Globus pallidus (tissue), 1 donor: ENCODE measurements at places on chromosomes 1 and 21.

- peak; percentile 47 for DNase-seq
These were observed 112.6 kb downstream of the ADAMTS1 start for GRCh38 chr21:26732432-26733221.

DNA sequence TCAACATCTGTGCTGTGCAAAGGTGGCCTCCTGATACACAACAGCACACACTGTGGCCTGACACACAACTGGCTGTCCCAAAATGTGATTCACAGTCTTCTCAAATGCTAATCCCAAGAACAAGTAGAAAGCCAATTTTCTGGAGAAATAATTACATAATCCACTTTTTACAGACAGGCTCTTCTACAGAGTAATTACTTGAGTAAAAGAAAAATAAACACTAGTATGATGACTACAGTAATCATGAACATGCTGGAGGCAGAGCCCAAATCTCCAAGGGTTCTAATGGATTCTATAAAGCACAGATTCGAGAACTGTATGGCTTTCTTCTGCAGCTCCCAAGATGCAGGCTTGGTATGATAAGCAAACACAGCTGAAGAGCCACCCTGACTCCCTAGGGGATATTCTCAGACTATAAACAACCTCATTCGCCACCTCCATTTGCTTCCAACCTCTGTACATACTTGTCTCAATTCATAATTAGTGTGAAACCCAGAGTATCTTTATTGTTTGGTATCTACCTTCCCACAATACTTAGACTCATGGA is 81.9 kb downstream of the SIPA1L2 start:
- DNase-seq: no peak

GRCh38 chr1:220353229-220354012 is 81.2 kb upstream of the RAB3GAP2 start:
- no peak for DNase-seq

DNA sequence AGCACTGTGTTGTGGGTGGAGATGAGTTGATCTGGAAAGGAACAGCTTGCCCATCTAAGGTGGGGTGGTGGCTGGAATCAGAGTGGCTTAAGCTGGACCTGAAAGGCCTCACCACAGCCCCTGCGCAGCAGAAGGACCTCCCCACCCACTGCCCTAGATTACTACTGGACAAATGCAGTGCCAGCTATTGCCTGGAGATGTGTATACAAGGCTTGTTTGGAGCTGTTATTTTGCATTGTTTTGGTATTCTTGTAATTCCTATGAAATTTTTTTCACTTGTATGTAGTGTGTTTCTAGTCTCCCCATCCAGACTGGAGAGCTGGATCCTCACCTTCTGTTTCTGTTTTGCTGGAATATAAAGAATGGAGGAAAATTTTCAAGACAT is 1.3 kb upstream of the SLC30A1 start:
- DNase-seq: no peak

DNA sequence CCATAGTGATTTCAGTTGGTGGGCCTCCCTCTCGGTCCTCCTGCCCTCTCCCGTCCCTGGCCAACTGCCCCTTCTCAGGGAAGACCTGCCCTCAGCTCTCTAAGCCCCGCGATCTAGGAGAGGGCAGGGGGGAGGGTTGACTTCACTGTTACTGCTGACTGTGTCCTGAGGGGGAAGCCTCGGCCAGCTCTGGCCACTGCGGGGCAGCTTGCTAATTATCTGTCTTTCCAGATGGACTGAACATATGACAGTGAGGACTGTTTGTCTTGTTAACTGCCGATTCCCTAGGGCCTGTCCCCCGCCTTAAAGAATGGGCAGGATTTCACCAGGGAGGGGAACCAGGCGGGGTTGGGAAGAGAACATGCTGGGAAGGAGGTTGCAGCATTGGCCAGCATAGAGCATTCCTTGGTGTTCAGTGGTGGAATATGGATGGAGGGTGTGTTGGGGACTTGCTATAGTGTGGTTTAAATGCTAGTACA is 22.9 kb downstream of the NIPAL3 start:
- peak; percentile 77 for DNase-seq

GRCh38 chr1:54218883-54219687 is 19.1 kb downstream of the MRPL37 start:
- no peak for DNase-seq

DNA sequence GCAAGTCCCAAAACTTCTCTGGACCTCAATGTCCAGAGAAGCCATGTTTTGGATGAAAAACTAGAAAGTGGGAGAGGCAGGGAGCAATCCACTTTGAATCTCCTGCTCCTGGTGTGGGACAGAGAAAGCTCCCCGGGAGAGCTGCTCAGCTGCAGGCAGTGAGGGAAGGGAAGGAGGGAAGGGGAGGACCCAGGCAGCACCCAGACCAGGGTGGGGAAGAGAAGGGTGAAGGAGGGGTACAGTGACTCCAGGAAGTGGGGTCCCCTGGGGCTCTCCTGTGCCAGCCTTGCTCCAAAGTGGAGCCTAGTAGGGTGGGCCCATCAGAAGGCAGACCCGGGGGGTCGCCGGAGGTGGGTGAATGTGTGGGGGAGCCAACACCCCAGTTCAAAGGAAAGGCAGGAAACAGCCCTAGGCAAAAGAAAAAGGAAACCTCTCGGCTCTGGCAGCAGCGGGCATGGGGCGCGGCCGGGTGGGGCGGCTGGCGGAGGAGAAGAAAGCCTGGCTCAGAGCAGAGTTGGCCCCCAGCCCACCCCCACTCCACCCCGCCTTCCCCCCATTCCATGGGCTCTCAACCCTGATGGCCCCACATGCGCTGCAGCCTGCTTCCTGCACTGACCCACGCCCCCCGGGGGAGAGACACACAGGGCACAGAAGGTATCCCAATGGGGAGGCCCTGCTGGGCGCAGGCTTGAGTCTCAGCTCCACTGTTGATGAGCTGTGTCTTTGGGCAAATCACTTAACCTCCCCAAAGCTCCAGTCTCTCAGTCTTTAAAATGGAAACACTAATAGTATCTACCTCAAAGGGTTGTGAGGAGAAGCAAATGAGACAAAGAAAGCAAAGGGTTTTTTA is 5.7 kb downstream of the LGR6 start:
- no peak for DNase-seq

DNA sequence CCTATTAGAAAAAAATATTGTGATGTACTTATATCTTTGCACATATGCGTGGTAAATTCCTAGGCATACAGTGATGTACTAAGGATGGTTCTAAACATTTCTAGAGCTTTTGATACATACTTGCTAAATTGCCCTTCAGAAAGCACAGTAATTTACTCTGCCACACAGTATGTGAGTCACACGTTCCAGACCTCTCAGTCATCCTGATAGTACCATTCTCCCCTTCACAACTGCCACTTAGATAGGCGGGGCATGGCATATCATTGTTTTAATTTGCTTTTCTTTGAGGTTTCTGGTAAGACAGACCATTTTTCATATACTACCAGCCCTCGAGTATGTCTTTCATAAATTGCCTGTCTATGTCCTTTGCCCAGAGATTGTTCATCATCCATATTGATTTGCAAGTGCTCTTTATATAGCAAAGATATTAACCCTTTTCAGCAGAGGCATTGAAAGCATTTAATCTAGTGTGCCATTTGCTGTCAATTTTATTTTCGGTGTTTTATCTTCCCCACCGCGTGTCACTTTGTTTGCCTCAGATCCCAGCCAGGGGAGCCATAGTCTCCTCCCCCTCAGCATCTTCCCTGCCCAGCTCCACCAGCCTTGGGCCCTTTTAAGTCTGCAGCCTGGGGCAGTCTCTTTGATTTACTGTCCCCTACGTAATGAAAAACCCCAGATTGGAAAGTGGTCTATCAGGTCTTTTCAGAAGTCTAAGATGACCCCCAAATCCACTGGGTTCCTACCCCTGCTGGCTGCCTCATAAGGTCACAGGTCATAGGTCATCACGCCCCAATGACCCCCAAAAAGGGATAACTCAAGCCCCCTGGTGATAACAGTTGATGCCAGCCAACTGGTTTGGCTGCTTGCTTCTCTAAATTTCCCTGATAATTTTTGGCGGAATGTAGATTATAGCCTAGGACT is 11.8 kb upstream of the PAX7 start:
- DNase-seq: no peak

DNA sequence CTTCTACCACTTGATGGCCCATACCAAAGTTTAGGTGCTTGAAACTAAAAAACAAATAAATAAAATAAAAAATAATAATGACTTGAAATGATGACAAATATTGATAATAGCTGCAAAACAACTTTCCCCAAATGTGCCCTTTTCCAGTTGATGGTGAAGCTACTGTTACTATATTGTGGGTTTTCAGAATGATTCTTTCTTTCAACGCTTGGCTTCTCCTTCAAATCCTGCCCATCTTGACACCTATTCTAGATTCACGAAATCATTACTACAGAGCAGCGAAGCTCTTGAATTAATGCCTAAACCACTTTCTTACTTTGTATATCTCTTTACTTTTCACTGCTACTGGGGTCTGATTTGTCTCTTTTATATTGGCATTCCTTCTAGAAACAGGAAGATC is 9.2 kb upstream of the C1orf141 start:
- no peak for DNase-seq

DNA sequence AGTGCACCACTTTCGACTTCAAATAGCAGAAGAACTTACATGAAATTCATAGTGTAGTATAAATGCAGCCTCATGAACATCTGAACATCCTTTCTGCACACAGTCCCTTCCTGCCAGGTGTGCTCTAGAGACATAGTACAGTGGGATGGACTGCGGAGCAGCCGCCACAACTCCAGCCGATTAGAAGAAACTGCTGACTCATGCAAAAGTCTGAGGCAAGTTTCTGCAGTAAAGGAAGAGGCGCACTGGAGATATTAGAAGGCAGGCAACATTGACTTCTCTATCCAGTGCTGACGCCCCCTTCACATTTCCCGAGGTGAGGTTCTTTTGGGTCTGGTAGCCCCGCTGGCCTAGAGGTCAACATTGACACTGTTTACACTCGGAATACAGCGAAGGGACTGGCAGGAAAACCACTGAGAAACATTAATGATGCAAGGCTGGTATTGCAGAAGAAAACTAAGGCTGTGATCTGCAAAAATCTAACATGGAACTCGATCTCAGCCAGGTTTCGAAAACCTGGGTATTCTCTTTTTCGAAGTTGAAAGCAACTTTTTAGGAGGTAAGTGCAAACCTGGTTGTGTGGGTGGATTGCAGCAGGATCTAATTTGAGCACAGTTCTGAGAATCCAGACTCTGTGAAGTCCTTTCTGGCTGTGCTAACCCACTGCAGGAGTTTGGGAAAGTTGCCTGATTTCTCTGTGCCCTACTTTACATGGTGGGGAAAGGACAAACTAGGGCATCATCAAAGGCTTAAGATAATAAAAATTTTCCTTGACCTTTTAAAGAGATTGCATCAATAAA is 90.7 kb downstream of the CDC7 start:
- no peak for DNase-seq

- DNase-seq: no peak
These were observed 2.6 kb downstream of the E2F2 start for GRCh38 chr1:23528250-23528978.

DNA sequence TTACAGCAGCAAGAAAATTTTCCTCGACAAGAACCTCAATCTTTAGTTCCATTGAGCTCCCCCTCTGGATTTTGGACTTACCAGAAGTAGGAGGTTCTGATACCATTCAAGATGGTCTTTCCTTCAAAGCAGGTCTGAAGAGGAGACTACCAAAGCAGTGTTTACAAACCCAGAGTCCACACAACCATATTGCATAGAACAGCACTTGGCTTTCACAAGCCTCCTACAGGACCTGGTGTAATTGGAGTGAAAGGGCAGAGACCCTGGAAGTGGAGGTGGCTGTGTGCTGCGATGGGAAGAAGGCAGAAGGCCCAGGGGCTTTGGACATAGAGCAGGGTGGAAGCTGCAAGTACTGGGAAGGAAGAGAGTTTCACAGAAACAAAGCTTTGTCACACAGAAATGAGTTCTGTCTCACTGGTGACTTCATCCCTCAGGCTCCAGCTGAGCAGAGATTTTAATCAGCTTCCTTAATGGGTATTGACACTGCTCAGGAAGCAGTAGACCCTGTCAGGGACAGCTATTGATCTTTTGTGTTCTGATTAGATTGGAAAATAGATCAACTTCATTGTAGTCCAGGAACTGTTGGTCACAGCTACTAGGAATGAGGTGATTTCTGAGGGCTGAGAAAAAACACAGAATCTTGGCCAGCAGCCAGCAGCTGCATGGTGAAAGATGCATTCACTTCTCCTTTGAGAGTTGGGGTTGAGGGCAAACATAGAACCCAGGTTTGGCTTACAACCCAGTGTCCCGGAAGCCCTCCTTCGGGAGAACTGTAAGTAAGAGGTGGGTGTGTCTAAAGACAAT is 124.0 kb downstream of the SYT2 start:
- peak; percentile 51 for DNase-seq

DNA sequence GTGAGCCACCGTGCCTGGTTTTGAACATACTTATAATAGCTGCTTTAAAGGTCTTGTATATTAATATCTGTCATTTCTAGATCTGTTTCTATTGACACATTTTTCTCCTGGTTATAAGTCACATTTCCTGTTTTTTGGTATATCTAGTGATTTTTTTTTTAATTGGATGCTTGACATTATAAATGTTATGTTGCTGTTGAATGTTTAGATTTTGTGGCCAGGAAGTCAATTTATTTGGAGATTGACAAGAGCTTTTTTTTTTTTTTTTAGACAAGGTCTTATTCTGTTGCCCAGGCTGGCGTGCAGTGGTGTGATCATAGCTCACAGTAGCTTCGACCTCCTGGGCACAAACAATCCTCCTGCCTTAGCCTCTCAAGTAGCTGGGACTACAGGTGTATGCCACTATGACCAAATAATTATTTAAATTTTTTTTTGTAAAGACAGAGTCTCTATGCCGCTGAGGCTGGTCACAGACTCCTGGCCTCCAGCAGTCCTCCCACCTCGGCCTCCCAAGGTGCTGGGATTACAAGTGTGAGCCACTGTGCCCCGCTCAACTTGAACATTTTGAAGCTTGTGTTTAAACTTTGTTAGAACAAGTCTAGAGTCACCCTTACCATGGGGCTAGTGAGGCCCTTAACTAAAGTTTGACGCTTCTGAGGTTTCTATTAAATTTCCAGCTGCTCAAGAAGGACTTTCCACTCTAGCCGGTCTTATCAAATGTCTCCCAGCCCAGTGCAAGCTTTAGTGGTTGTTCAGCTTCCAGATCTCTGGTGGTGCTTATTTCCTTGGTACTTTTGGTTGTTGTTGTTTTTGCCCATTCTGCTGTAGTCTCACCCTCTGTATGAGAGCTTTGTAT is 8.6 kb upstream of the CHI3L2 start:
- no peak for DNase-seq

- no peak for DNase-seq
These were observed 25.4 kb downstream of the FMN2 start for GRCh38 chr1:240116831-240117769.

- DNase-seq: peak; percentile 67
These were observed 459.1 kb downstream of the DPYD start for GRCh38 chr1:97461782-97462181.

DNA sequence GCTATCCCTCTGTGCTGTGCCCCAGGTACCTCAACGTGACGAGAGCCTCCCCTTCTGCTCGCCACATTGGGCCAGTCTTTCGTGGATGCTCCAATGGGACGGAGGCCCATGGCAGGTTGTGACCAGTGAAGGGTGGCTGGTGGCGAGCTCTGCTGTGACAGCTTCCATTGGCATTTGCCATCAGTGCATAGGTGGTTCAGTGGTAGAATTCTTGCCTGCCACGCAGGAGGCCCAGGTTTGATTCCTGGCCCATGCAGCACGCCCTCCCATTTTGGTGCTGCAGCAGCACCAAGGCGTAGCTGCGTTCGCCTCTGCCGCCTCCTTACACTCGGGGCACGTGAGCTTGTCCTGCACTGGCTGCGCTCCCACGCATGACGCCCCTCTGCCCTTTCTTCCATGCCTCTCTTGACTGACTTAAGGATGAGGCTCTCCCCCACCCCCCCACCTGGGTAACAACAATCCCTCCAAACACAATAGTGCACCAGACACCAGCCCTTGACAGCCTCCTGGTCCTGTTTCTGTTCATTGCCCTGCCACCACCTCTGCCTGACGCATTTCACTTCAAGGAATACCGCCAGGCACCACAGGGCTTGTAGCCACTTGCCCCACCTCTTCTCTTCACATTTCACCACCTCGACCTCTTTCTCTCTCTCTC is 24.7 kb upstream of the FCGR2A start:
- no peak for DNase-seq
